NCI-H748 treated with DMSO at 0.1 percent for 48 hours (cell line): ENCODE measurements at places on chromosomes 4 and X.

DNA sequence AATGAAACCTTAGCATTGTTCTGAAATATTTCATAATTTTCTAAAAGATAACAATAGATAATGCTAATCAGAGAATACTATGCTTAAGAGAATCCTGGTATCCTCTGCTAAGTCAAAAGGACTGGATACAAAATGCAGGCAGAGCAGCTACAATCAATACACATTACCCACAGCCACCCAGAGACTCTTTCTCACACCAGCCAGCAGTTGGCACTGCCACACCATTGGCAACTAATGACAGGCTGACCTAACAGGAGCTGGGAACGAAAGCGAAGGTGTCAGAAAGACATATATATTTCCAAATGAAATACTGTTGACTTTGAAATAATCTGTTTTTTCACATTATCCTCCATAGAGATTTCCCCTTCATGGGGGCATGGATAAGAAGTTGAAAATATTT lies 122.6 kb upstream of the PLAC1 start:
- no peak for DNase-seq

GRCh38 chr4:185878633-185879032 lies 66.6 kb upstream of the SORBS2 start:
- DNase-seq, result no peak

GRCh38 chr4:137892134-137892533 lies 350.0 kb downstream of the SLC7A11 start:
- DNase-seq, result no peak

DNA sequence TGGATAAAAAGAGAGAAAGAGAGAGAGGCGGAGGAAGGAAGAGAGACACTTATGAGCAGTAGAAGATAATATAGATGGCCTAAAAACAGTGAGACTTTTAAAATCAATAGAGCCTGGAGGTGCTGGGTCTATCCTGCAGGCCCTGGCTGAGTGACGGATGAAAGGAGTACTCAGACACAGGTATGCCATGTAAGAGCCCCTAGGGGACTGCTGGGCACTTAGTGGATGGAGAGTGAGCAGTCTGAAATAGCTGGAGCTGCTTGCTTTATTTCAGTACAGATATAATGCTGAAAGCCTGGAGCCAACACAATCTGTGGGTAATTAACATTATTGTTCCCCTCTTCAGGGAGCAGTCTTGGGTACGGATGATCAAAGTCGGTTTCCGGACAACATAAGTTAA lies 578.6 kb downstream of the SPOCK3 start:
- DNase-seq, result no peak

DNA sequence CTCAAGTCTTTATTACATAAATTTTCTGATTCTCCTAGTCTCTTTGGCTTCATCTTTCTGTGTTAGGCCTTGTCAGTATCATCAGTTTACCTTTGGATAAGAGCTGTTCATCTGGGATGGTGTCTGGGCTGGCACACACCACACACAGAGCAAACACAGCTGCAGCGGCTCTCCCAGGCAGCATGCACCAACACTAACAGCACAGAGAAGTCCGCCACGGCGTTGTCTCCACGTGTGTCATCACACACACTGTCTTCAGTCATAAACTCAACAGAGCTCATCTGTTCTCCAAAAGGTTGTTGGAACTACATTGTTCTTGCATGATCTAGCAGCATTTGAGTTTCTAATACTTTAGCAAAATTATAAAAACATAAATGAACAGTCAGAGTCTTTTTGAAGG lies 851.9 kb upstream of the FRG1 start:
- no peak for DNase-seq

DNA sequence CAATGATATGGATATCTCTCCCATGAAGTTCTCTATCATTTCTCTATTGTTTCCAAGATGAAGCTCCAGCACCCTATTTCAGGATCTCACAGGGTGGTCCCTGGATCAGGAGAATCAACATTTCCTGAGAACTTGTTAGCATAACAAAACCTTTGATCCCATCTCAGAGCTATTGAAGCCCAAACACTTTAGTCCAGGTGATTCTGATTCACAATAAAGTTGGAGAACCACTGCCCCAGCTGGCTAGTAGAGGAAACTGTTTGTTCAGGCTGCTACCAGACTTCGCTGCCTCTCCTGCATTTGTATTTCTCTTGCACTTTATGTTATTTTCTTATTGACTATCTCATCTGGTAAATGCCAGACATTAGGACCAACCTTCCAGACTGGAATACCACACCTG lies 65.4 kb downstream of the CEP44 start:
- DNase-seq, result no peak

GRCh38 chr4:113955411-113955810 lies 24.0 kb downstream of the ARSJ start:
- no peak for DNase-seq

GRCh38 chrX:53622431-53622830 lies 64.1 kb downstream of the HUWE1 start:
- DNase-seq, result no peak

GRCh38 chr4:26992657-26993361 lies 132.2 kb downstream of the STIM2 start:
- no peak for DNase-seq
